Astrocyte (in vitro differentiated cells and primary cell): ENCODE measurements at places on chromosomes 2 and 18. TPM values are rescaled to one million over a fixed set of nuclear protein-coding genes. Genes with fewer than 3 reads are reported as not detected.

- DNase-seq, result no peak
Observed at GRCh38 chr2:190050001-190050400, 12.5 kb downstream of the MSTN start.

DNA sequence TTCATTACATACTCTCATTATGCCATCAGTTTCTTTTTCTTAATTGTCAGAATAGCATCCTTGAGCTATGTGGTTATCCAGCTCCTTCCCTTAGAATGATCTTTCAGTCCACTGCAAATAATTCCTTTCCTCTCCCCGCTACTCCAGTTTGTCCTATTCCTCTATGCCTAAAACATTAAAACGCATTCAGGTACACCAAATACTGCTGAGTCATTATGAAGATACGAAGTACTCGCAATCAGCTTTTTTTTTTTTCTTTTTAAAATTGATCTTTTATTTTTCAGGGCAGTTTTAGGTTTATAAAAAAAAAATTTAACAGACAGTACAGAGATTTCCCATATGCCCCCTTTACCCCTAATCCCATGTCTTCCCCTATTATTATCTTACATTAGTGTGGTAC, 164.8 kb upstream of the TMEM200C start:
- no peak for DNase-seq

APOB gene
- total RNA-seq, result 0.05 and 0.07 TPM in 2 replicates

LAMA3 gene
- total RNA-seq, result 0.50 and 0.86 TPM in 2 replicates

DNA sequence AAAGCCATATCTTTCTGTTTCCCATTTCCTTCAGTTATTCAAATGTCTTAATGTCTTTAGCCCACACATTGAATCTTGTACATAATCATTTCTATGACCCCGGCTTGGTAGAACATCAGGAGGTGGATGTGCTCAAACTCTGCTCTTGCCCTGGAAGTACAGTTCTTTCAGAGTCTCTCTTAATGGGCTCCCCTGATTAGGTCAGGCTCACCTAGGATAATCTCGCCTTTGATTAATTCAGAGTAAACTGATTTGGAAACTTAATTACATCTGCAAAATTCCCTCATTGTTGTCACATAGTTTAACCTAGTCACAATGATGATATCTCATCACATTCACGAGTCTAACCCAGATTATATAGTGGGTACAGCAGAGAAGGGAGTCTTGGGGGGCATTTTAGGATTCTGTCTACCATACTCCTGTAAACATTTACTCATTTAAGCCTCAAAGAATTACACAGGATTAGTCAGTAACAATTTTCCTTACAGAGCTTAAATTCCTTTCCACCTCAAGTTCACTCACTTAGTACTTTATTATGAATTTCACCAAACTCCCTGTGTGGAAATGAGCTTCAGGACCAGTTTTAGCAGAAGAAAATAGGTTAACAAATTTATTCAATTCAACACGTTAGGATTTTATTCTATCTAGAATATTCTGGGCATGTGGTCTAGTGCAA, 135.5 kb downstream of the FHOD3 start:
- no peak for DNase-seq

DNA sequence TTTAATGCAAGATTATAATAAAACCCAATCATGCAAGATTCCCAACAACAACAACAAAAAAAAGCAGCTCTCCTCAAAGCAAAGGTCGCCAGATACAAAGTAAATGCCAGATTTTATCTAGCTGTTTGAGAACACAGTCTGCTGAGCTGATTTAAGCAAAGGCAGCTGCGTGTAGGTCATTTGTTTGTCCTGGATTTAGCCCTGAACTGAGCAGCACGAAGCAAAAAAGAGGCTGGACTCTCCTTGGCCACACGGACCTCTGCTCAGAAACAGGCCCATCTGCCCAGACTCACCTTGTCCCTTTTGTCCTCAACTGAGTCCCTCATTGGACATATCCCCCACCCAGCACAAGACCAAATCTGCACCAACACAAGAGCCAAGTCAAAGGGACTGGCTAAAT, 91.5 kb downstream of the PID1 start:
- DNase-seq, result no peak

DNA sequence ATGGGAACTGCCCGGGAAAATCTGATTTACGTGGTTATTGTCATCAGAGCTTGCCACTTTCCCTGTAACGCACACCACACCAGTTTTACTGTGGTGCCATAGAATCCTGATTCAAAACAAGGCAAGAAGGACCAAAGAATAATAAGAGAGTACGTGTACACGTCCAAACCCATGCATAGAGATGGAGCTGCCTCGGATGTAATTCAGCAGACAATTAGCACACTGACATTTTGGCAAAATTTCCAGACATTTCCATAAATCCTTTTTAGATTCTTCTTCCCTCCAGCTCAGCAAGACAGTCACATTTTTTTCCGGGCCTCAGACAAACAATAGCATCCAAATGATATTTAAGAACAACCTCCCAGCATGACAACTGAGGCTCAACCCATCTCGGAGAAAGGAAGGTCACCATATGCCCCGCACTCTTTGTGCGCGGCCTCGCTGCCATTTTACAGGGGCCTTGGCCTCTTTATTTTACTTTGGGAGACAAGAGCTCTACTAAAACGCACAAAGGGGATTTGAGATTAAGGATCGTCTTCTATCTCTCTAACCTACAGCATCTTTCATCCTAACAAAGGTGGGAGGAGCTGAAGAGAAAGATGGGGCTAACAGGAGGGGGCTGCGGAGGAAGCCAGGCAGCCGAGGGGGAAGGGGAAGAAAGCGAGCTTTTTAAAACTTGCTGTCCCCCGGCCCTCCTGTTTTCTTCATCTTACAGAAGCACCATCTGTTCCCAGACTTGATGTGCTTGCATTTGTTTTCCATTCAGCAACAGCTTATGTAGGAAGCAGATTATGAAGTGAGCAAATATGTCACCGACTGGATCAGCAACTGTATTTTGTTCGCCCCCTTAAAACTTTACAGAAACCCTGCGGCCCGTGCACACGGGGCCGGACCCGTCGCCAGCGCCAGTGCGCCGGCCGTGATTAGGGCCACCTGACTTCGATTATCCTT, 61.0 kb downstream of the CDCA7 start:
- no peak for DNase-seq

GRCh38 chr2:99637159-99637697, 147.4 kb upstream of the REV1 start:
- no peak for DNase-seq

DNA sequence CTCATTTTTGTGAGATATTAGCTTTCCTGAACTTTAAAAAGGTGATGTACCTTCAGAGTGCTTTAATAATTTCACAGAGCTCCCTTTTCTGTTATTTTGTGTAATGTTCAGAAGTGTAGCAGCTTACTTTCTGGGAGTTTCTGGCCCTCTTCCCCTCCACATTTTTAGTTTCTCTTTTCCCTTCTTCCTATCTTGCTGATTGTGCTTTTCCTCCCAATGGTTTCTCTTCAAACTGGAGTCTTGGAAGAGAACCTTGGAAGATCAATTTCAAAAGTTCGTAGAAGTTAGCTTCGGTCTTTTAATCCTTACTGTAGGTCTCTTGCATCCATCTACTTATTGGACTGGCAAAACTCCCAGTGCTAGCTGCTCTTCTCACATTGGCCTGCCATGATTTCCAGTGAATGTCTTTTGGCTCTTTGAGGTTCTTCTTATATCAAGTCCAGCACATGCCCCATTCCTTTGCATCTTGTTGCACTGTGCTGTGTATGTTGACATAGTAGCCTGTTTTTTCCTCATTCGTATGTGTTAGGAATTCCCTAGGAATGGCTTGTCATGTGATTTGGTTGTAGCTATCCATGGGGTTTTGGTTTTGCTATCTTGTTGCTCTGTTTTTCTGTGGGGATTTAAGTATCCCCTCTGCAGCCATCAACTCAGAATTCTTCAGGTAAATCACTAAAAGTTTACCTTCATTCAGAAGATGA, 7.8 kb downstream of the CCNT2 start:
- no peak for DNase-seq

GRCh38 chr18:75783566-75784281, 356.2 kb upstream of the SMIM21 start:
- DNase-seq, result no peak

LCT gene
- not detected in 2 replicates for total RNA-seq

DNA sequence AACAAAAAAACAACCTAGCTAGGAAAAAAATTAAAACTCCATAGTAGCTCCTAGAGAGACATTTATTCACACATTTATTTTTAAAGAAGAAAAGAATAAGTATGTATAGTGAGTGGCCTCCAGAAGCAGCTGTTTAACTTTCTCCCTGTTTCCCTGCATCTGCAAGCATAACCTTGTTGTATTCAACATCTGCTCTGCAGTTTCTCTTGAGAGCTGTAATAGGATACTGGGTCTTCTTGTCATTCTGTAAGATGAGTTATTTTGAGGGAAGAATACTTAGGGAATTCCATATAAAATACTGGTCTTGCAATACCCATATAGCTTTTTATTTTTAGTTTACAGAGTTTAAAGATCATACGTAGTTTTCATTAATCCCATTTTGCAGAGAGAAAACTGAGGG, 246.6 kb downstream of the LRRTM1 start:
- no peak for DNase-seq

DNA sequence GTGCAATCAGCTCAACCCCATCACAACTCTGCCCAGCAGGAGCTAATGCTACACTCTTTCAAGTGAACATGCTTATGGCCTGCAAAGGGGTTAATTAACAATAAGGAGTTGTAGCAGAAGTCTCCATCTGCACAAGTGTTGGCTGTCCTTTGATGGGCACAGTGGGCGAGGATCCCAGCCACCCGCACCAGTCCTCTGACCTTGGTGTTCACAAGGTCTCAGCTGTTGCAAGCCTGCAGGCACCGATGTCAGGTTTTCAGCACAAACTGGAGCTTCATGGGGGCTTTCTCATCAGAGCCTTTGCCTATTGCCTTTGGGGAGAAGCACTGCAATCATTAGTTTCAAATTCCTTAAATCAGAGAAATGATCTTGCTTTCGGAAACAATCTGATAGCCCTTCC, 60.9 kb upstream of the TMEM178A start:
- no peak for DNase-seq

RND3 gene
- 92.0 and 117 TPM in 2 replicates for total RNA-seq

- DNase-seq, result no peak
Observed at GRCh38 chr2:45394216-45394615, 216.9 kb downstream of the SRBD1 start.

DNA sequence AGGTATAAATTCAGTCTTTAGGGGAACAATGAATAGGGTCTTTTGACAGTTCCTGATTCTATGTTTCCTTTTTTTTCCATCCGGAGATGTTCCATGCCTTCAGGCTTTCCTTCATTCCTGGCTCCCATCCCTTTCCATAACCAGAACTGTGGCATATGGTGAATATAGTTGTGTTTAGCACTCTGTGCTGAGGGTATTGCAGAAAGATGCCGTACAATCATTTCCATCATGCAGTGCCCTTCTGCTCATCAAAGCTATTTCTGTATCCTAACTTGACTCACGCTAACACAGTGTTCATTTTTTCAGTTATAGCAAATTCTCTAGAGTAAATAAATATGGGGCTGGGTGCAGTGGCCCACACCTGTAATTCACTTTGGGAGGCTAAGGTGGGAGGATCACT, 131.9 kb upstream of the EML6 start:
- DNase-seq, result no peak

MTIF2 gene
- total RNA-seq, result 23.1 and 25.2 TPM in 2 replicates

- peak; percentile 14 for DNase-seq
Observed at GRCh38 chr2:41736105-41736567, 311.7 kb upstream of the PKDCC start.

ABCA12 gene
- total RNA-seq, result 4.4 and 4.7 TPM in 2 replicates

UGT1A1 gene
- not detected in 2 replicates for total RNA-seq

PDE1A gene
- 0.32 TPM in 1 of 2 replicates, not detected in the other for total RNA-seq

- no peak for DNase-seq
Observed at GRCh38 chr2:238573916-238574315, 147.2 kb downstream of the ASB1 start.

GRCh38 chr2:8247905-8248622, 433.8 kb upstream of the ID2 start:
- no peak for DNase-seq

TEKT4 gene
- not detected in 2 replicates for total RNA-seq

DNA sequence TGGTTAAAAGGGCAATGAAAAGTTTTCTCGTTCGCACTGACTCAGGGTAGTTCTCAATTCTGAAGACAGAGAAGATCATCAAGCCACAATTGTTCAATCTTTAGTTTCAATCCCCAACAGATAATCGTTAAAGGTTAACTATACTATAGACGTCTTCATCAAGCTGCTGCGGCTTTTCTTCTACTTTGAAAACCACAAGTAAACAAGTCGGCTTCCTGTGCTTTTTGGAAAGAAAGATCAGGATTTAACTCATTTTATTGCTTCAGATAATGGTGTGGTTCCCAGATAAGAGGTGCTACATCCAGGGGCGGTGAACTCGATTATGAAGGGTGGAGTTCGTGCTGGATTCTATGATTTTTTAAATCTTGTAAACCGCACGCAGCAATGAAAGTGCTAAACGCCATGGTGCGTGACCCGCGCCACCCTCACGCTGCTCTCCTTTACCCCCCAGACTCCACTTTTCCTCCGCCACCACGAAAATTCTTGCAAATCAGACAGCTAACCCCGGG, 545 bp upstream of the CDCA7 start:
- no peak for DNase-seq

CDH2 gene
- 326 and 363 TPM in 2 replicates for total RNA-seq

UGT1A4 gene
- total RNA-seq, result not detected in 2 replicates
